ENCODE measurements at places on chromosomes 1 and 21.

- no peak for DNase-seq
Measured at GRCh38 chr21:15729346-15729673, 472 bp upstream of the USP25 start.

DNA sequence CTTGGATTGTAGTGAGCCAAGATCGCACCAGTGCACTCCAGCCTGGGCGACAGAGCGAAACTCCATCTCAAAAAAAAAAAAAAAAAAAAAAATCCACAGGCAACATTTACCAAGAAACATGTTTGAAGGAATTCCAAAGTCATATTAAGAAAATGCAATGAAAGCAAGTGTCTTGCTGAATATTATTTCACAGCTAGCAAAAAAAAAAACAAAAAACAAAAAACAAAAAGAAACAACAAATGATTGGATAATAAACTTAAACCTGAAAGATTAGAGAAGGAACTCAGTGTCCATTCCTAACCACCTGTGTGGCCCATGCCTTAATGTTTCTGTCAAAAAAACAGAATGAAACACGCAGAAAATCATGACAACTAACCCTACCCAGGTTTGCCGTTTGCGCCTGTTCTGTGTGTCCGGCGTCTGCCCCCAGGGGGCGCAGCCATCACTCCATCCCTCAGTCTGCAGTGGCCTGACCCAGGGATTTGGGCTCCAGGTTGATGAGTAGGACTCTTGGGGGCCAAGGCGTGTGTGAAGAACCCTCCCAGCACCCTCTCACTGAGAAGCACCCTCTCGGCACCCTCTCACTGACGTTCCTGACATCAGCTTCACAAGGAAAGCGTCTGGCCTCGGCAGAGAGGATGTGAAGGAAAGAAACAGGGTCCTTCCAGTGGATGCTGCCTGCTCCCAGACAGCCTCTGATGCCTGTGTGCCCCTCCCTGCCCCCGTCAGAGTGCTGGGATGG is 19.2 kb upstream of the PTTG1IP start:
- no peak for DNase-seq

- DNase-seq, result no peak
Measured at GRCh38 chr1:175118375-175119367, 51.0 kb downstream of the TNN start.

- no peak for DNase-seq
Measured at GRCh38 chr21:14239281-14239680, 23.3 kb downstream of the RBM11 start.

DNA sequence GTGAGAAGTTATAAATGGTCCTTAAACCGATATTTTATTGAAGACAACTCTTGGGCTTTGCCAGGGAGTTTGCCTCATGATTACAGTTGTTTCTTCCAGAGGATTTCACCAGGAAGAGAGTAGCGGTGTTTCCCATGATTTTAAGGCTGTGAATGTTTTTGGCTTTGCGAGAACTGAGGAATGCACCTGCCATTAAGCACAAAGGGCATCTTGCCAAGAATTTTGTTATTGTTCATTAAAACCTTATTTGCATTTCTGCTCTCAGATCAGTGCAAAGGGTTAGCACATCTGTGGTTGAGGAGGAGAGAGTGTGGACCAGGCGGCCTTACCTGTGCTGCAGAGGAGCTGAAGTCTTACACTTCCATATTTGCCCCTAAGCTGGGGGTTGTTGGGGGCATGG is 13.8 kb downstream of the CNIH3 start:
- no peak for DNase-seq

GRCh38 chr1:203640723-203641502 is 14.3 kb downstream of the ATP2B4 start:
- DNase-seq, result no peak

- no peak for DNase-seq
Measured at GRCh38 chr1:209619696-209620486, 32.3 kb downstream of the LAMB3 start.

GRCh38 chr1:44643721-44644334 is 30.5 kb downstream of the TMEM53 start:
- no peak for DNase-seq

All from GM12878 (cell line).